ENCODE measurements at places on chromosomes 7 and 10. TPM values are rescaled to one million over a fixed set of nuclear protein-coding genes. Genes with fewer than 3 reads are reported as not detected.

DNA sequence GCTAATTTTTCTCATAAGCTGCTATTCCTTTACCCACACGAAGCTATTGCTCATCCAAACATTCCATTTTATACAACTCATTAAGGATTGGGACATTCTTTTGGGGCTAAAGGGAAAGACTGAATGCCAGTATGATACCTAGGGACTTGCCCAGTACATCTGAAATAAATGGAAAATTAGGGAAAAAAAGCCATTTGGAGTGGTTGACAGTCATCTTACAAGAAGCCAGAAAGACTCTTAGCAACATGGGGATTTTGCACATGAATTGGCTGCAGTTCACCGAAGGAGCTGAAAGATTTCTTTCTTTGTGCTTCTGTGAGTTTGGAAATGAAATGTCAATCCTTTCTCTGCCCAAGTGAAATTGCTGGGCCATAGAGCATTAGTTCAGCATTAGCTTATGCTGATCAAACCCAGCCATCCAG is 43.3 kb upstream of the MTURN start:
- no peak for DNase-seq

EIF5AL1 gene
- 0.19 TPM for total RNA-seq

DNA sequence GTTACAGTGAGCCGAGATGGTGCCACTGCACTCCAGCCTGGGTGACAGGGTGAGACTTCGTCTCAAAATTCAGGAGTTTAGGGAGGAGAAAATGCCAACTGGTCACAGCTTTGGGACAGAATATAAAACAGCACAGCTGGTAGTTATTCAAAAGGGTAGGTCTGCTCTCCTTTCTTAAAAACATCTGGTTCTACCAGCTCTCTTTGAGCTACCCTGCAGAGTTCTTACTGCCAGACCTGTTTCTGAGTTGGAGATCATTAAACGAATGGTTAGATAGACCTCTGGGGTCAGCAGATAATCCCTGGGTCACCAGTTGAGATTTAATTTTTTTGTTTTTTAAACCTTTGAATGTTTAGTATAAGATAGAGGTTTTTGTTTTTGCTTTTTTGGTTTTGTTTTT is 52.6 kb downstream of the MCU start:
- no peak for DNase-seq

DNA sequence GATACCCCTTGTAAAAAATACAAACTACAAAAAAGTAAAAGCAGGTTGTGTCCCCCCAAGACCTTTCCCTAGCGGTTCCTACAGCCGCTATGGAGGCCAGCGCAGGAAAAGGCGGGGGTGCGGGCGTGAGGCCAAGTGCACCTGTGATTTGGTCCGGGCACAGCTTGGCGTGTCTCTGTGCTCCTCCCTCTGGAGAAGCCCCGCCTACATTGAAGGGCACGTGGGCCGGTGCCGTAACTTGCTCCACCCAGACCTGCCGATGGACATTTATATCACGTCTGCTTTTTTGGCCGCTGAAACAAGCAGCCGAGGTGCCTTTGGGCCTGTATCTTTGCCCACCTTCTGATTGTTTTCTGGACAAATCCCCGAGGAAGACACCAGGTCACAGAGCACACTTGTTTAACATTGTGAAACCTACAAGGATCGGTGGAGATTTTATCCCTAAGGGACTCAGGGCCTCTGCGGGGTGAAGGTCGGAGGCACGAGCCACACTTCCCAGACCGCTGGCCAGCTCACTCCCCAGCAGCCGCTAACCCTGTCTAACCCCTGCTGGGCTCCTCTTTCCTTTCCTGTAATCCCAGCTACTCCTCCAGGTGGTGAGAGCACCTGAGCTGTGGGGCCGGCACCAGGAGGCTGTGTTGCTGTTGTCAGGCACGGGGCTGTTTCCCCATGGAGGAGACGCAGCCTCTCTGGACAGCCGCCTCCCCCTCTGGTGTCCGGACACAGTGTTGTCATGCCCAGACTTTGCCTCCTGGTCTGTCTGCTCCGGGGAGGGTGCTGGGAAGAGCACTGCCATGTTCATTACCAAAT is 18.8 kb upstream of the INPP5A start:
- DNase-seq: peak; percentile 74

GPR26 gene
- total RNA-seq: not detected

MUC12 gene
- total RNA-seq: 0.62 TPM

DNA sequence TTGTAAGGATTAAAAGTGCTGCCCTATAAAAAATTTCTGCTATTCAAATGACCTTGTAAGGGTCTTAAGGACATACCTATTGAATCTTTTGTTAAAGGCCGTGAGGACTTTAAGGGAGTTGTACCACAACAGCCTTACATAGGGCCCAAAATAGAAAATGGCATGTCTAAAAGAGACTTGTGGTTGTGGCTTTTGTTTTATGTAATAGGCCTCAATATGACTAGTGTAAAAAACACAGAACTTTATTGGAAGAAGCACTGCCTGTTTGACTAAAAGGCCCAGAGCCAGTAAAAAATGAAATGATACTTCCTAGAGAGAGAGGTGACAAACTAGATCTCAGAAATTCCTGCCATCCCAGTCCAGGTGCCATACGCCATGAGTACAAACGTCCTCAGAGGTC is 286.6 kb downstream of the SEMA3D start:
- no peak for DNase-seq

DNA sequence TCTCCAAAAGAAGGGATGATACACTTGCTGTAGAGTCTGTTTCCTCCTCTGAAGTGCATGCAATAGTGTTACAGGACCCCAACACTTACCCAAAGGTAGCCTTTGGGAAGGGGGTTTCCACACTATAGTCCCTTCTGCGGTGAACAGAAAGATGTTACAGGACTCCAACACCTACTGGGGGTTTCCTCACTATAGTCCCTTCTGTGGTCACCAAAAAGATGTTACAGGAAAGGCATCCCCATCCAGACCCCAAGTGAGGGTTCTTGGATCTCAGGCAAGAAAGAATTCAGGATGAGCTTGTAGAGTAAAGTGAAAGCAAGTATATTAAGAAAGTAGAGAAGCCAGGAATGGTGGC is 69.2 kb upstream of the PIK3CG start:
- no peak for DNase-seq

GRCh38 chr7:81956520-81956919 is 186.7 kb upstream of the HGF start:
- DNase-seq: no peak

- DNase-seq: no peak
Measured at GRCh38 chr10:13698217-13698616, 111.5 kb downstream of the PRPF18 start.

NDUFB8 gene
- total RNA-seq: 152 TPM

DNA sequence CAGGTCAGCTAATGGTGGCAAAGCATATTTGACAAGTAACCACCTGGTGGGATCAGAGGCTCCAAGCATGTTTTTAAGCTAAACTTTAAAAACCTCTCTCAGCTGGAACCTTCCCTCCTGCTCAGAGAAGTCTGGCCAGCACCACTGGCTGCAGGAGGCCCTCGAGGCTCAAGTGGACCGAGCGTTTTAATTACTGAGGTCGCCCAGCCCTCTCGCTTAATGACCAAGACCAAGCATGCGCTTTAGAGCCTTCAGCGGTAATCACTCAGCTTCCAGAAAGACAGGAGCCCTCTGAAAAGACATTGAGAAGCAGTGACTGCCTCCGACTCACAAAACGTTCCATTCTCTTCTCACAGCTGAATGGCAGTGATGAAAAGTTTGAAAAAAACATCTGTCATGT is 383.4 kb upstream of the ADARB2 start:
- no peak for DNase-seq

Data from posterior vena cava (tissue), 2 donors.